ENCODE measurements at places on chromosomes 5 and 9. TPM values are rescaled to one million over a fixed set of nuclear protein-coding genes. Genes with fewer than 3 reads are reported as not detected.

LMX1B gene
- not detected for total RNA-seq

TMEM171 gene
- not detected for total RNA-seq

DNA sequence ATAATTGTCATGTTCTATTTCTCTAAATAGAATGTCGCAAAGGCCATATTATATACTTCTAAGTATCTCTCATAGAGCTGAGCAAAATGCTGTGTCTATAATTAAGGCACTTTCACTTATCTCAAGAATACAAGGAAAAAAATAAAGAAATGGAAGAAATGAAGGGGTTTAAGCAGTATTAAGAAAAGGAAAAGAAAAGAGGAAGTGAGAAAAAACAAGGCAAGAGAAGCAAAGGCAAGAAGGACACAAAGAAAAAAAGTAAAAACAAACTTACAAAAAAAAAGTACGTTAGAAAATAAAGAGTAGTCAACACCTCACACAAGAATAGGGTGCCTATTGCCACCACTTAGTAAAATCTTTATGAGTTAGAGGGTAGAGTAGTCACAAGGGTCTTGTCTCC, 506.2 kb downstream of the GABRG2 start:
- no peak for DNase-seq

DNA sequence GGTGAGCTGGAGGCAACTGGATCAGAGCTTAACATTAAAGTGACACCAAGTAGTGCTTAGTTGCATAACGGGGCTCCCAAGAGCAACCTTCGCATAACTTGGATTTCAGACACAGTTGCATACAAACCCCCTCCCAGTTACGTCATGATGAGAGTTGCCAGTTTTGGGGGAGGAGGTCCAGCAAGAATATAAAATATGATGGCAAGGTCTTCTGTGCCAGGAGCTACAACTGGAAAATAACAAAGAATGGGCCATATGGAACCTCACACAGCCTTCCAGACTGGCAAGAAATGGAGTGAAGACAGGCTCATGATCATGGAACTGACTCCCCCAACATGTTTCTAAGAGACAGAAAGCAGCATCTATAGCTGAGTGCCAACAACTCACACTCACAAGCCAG, 8.5 kb downstream of the SPOCK1 start:
- DNase-seq = no peak

DNA sequence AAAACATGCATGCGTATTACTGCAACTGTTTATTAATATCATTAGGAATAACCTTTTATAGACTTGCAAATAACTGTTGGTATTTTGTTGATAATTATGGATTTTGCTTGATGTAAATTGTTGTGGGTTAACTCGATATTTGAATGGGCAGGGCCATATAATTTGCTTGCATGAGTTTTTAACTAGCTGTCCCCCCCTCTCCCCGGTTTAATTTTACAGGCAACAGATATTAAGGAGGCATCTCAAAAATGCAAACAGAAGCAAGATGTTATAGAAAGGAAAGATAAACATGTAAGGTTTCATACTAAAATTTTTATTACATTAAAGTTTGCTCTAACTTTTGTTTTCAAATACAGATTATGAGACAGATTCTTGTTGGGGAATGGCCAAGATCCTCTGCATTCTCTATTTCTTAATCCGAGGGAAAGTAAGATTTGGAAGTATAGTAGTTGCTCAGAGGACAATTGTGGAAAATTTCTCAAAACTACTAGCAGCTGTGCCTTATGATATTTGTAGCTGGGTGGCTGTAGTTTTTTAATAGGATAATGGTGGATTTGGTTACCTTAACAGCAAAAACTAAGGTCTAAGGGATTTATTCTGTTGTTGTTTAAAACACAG, 27.3 kb downstream of the SMC5 start:
- DNase-seq = no peak

GRCh38 chr5:15787681-15788080, 287.7 kb downstream of the FBXL7 start:
- DNase-seq = no peak
